ENCODE measurements at places on chromosomes 6 and 20.
A peak's percentile ranks its signal among the peaks of the same experiment; 100 is the strongest.

GRCh38 chr6:118586746-118587485, 38.8 kb downstream of the PLN start:
- no peak for DNase-seq

DNA sequence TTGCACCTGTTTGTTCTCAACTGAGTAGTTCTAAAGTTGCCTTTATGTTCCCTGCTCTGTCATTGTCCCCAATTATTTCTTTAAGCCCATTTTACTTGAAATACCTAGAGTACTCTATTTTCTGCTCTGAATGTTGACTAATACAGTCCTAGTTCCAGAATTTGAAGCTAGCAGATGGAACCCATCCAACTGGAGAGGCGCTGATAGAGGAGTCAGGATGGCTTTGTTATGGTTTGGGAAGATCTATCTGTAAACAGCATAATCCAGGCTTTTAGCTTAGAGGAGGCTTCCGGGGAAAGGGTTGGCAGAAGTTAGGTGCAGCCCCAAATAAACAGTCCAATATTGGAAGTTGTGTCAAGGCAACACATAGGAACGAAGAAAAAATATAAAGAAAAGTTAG, 927.7 kb downstream of the TFAP2A start:
- no peak for DNase-seq

- no peak for DNase-seq
Measured at GRCh38 chr6:128240024-128240428, 280.4 kb downstream of the PTPRK start.

DNA sequence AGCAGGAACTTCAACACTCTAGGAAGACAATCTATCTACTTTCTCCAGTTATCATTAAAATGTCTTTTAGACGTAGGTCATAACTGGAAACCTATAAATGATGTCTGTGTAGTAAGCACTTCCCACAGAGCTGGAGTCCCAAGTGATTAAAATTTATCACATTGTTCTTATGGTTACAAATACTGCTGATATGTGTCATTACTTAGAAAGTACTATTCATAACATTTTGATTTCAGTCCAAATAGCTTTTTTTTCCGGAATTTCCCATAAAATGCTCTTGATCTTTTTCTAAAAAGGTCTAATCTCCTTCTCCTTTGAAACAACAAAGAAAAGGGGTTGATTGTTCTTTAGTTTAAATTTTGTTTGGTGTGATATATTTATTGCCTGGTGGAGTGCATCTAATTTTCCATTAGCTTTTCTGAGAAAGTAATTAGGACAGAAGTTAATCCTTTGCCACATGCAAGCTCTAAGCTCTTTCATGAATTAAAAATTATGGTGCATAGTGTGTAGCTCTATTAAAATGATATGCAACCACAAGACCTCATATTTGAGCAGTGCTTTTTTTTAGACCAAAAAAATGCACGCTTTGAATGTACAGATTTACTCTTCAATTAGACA, 132.7 kb upstream of the TCF21 start:
- no peak for DNase-seq

DNA sequence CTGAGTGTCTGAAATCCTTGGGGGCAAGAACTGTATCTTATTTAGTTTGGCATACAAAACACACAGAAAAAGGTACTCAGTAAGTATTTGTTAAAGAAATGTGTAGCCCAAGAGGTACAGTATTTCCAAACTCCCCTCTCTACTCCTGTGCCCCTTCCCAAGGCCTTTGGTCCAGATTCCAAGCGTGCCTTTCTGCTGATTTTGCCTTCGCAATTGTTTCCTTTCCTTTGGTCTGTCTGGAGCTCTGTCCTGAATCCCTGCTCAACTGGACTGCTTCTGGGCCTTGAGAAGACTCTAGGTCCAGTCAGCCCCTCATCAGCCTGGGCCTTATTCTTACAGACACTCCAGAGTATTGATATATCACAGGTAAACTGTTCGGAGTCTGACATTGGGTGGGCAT, 122.2 kb upstream of the SYNCRIP start:
- DNase-seq: no peak

- no peak for DNase-seq
Measured at GRCh38 chr20:62451970-62452369, 23.8 kb downstream of the GATA5 start.

GRCh38 chr20:25327521-25328235, 63.0 kb downstream of the ABHD12 start:
- DNase-seq: no peak

DNA sequence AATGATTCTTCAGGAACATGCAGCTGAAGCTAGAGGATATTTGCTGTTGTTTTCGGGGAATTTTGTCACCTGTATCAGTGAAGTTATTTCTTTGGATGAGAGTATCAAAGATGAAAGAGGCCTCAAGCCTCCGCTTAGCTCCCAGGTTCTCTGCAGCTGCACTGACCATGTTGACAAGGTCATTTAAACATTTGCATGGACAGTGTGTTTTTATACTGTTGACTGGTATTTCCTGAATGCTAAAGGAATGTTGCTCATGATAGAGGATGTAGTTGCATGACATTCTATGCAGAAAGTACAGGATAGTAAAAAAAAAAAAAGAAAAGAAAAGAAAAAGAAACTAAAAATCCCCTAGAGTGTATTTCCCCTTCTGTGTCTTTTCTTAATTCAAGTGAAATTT, 165.6 kb upstream of the LAMP5 start:
- DNase-seq: no peak

- no peak for DNase-seq
Measured at GRCh38 chr6:143232849-143233248, 172.2 kb downstream of the AIG1 start.

DNA sequence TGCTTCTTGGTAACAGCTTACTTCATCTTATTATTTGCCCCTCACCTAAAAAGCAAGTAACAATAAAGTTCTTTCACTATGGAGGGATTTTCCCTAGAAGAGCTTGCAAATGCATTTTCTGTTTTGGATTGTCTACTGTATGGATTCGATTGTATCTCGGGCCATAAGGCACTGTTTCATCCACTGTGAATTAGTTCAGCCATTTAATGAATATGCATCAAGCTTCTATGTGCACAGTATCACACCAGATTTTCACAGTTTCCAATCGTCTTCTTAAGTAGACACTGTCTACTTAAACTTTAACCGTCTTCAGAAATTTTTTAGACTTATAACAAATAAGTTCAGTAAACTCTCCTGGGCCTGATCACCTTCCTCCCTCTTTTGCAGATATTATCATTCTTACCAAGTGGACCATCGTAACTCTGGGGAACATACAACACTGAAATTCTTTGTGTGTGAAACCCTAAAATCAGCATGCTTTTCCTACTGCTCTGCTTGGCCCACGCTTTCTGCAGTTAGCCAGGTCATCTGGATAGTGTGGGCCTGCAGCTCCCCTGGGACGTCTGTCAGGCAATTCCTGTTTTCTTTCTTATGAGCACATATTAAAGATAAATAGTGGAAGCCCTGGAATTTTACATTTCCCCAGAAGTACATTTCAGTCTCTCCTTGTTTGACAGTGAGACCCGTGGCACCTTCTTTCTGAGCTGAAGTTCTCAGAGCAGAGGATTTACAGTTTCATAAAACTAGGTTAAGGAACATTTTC, 136.5 kb upstream of the PDE10A start:
- no peak for DNase-seq

DNA sequence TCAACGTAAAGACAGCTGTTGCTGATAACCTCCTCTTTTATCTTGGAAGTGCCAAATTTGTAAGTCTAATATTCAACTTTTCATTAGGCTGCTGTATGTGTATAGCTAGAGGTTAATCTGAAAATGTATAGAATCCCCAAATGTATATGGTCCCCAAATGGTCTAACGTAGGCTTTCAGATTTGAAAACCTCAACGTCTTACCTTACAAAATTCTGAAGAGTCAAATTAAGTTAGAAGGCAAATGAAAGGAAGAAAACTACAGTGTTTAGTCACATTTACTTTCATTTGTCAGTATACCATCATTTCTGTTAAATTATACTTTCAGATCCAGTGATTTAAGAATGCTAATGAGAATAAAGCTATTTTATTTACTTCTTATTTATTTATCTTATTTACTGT, 256.9 kb downstream of the ARHGAP18 start:
- DNase-seq: no peak

DNA sequence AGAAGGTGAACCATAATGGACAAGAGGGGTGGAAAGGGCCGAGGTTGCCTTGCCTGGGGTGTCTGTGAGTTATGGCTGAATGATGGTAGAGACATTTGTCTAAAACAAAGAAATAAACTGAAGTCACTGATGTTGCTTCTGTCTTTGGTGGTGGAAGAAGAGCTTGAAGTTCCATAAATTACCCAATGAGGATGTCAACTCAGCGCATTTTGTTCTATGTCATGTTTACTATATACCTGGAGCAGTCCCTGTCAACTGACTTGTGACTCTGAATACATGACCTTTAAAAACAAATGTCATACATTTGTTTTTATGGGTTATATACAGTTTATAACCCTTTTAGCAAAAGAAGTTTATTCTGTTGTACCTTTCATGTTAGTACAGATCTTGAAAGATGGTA, 2.0 kb downstream of the EFHC1 start:
- DNase-seq: no peak

DNA sequence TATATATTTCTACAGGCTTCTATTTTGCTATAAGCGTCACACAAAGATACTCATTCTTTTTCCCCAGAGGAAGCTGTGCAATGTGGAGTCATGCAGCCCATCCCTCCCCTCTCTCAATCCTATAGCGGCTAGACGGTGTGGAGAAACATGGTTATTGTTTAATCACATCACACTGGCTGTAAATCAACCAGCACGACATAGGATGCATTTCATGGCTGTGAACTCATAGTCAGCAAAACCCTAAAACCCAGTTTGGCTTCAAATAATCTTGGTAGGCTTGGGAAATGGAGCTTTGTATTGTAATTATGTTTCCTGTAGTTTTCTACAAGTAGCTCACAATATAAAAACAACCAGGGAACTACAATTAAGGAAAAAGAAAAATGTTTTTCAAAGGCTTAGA, 16.8 kb downstream of the FOXC1 start:
- DNase-seq: no peak

DNA sequence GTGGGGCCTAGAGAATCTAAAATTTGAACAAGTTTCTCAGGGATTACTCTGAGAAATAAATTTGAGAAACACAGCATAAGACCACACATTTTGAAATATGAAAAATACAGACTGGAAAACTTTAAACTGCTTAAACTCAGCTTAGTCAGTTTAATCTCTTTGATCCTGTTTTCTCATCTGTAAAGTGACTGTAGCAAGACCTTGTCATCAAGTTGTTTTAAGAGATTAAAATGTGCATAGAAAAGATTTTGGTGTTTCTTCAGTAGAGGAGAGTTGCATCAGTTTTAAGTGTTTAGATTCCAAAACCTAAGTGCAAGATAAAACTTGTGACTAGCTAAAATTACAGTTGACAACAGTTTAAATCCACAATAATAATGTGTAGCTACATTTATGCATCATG, 8.1 kb upstream of the BCKDHB start:
- DNase-seq: no peak

- no peak for DNase-seq
Measured at GRCh38 chr6:7919871-7920270, 9.3 kb upstream of the TXNDC5 start.

DNA sequence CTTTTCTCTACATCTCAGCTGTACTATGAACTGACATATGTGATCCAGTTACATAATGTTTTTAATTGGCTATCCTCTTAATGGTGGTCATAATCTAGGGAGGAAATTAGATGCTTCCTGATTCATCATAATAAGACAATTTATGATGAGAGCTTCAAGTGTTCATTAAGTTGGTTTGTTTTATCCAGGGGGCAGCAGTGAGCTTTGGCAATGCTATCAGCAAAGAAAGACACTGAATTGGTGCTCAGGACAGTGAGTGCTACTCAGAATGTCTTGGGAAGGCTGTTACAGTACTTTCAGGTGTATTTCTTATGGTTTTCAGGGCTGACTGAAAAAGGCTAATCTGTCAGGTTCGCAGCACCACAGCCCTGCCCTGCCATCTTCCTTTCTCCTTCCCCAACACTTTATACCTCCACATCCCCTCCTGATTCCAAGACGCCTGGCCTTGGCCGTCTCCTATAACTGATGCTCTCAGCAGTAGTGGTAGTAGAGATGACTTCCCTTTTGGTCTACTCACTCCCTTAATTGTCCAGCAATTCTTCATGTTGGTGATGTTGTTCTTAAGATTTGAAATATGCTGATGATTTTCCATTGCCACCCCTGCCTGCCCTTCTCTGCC, 67.0 kb upstream of the TNFAIP3 start:
- DNase-seq: peak; percentile 76

DNA sequence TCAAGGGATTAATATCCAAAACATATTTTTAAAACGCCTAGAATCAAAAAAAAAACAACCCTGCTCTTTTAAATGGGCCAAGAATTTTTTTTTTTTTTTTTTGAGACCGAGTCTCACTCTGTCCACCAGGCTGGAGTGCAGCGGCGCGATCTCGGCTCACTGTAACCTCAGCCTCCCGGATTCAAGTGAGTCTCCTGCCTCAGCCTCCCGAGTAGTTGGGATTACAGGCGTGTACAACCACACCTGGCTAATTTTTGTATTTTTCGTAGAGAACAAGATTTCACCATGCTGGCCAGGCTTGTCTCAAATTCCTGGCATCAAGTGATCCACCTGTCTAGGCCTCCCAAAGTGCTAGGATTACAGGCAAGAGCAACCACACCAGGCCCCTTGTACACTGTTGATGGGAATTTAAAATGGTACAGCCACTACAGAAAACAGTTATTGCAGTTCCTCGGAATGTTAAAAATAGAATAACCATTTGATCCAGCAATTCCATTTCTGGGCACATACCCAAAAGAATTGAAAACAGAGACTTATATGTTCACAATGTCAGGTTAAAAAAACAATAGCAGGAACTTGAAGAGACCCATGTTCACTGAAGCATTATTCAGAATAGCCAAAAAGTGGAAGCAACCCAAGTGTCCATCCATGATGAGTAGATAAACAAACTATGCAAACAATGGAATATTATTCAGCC, 3.1 kb upstream of the MYL9 start:
- DNase-seq: no peak

GRCh38 chr6:19127081-19127480, 710.1 kb upstream of the ID4 start:
- DNase-seq: no peak

- no peak for DNase-seq
Measured at GRCh38 chr20:50292591-50293283, 102.1 kb downstream of the CEBPB start.

- no peak for DNase-seq
Measured at GRCh38 chr6:36605560-36606391, 11.6 kb downstream of the SRSF3 start.

- DNase-seq: no peak
Measured at GRCh38 chr6:29791786-29792122, 35.9 kb upstream of the HLA-G start.

DNA sequence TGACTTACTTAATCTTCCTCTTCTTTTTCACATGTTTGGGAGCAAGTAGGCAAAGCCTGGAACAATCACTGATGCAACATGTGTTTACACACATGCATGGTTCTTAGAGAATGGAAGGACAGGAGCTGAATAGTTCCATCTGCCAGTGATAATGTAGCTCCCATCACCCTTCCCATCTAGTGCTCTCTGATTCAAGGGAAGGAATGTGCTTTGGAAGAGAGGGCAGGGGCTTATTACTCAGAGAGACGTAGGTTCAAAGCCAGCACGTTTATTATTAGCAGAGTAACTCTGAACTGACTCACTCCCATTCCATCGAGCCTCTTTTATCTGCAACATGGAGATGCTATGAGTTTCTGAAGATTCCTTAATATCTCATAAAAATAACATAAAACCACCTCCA, 211.9 kb downstream of the GMPR start:
- no peak for DNase-seq

- no peak for DNase-seq
Measured at GRCh38 chr6:156953127-156953478, 175.9 kb downstream of the ARID1B start.
